GM20000 (cell line): ENCODE measurements at places on chromosomes 16 and 17.

- DNase-seq, result peak; percentile 86
These were observed 1.2 kb downstream of the TMC6 start for GRCh38 chr17:78127239-78127887.

- no peak for DNase-seq
These were observed 10.4 kb upstream of the SLC47A2 start for GRCh38 chr17:19726631-19727376.

- no peak for DNase-seq
These were observed 56.6 kb downstream of the VAC14 start for GRCh38 chr16:70744366-70744765.

- no peak for DNase-seq
These were observed 2.6 kb upstream of the OMG start for GRCh38 chr17:31299624-31300023.

- DNase-seq, result no peak
These were observed 36.6 kb downstream of the UBE2G1 start for GRCh38 chr17:4329838-4330237.

- DNase-seq, result no peak
These were observed 430.3 kb downstream of the SLC39A11 start for GRCh38 chr17:72661945-72662826.

DNA sequence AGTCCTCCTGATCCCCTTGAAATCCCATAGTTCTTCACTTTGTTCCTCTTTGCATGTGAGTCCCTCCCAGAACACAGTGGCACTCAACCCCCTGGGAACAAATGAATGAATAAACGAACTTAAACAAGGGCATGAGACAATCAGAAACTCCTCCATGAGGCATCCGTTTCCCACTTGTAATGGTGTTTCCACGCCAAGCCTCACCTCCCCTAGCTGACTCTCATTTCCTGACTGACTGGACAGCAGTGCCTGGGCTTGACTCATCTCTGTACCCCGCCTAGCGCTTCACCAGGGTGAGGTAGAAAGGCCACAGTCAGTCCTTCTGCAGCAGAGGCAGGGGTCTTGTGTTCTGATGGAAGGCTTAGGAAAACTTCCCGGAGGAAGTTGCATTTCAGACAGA lies 14.2 kb downstream of the KIF1C start:
- DNase-seq, result peak; percentile 66

DNA sequence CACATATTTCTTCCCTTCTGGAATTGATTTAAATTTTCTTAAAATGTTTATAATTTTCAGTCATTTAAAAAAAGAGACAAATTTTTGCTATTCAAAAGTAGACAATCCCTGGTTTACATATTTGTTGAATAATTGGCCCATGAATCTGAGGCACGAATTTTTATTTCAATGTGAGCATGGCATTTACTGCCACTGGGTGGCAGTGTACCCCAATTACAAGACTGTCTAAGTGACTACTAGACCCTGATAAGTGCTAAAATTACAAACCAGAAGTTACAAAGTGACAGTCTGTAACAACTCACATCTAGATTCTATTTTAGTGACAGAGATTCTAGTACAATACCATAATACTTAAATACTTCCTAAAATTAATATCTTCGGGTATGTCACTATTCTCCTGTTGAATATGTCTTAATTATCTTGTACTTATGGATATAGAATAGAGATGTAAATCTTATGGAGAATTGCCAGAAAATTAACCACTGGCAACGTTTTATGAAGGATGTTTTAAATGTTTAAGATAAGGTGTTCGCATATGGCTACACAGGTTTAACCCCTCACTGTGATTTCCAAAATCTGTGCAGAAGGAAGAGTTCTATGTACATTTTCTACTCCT lies 235.8 kb downstream of the MAP2K4 start:
- peak; percentile 57 for DNase-seq

- no peak for DNase-seq
These were observed 37.5 kb downstream of the AKAP10 start for GRCh38 chr17:19939993-19940721.

GRCh38 chr16:57893559-57894389 lies 77.2 kb downstream of the CNGB1 start:
- no peak for DNase-seq

GRCh38 chr17:700504-701094 lies 14.0 kb downstream of the VPS53 start:
- peak; percentile 69 for DNase-seq

DNA sequence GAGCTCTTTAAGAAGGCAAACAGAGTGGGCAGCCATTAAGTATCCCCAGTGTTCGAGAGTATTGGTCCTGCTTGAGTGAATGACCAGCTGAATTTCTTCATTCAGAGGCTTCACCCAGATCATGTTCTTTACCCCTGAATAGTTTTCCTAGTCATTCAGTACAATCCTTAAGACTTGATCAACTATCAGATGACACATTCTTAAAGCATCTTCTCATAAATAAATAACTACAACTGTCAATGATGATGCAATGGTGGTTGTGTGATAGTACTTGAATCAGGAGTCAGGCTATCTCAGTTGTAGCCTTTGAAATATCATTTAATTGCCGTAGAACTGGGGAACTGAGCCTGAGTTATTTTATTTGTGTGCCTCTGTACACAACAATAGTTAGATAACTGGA lies 416.8 kb upstream of the CCL2 start:
- DNase-seq, result no peak

GRCh38 chr17:5434984-5435383 lies 4.0 kb downstream of the C1QBP start:
- no peak for DNase-seq

- DNase-seq, result no peak
These were observed 46.7 kb upstream of the JPH3 start for GRCh38 chr16:87555647-87556046.

DNA sequence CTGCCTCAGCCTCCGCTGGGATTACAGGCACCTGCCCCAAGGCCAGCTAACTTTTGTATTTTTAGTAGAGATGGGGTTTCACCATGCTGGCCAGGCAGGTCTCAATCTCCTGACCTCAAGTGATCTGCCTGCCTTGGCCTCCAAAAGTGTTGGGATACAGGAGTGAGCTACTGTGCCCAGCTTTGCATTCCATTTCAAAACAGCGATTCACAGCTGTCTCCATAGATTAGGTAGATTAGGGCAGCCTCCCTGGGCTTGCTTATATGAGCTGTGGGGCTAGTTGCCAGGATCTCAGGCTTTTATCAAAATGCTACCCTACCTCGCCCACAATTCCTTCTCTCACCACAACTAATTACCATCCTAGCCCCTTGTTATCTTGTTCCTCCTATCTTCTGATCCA lies 176.4 kb upstream of the ZKSCAN2 start:
- DNase-seq, result no peak

- DNase-seq, result no peak
These were observed 13.8 kb downstream of the USP22 start for GRCh38 chr17:21029036-21029435.

GRCh38 chr16:22141767-22142166 lies 20.5 kb upstream of the SDR42E2 start:
- no peak for DNase-seq

DNA sequence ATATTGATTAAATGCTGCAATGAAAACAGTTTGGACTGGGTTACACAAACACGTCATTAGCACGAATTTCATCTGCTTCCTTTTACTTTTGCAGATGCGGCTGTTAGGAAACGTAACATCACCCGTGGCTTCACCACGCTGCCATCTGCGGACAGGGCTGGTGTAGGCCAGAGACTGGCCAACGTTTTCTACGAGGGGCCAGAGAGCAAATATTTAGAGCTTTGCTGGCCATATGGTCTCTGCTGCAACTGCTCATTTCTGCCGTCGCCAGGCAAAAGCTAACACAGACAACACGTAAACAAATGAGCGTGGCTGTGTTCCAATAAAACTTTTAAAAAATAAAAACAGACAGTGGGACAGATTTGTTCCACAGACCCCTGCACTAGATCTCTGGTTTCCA lies 96.6 kb downstream of the ENGASE start:
- DNase-seq, result no peak

DNA sequence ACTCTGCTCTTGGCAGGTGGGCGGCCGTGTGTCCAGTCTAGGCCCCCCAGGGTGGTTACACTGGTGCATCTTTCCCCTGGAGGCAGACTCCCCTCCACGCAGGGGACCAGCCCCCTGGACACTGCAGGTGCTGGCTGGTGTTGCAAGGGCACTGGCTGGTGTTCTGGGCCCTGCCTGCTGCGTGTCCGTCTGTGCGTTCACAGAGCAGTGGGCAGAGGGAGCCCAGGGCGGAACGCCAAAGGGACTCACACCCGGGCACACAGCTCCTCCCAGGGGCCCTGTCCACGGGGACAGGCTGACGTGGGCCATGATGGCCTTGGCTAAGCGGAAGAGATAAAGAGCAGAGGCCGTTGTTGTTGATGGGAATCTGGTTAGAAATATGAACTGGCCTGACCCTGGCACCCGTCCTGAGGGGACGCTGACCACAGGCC lies 27.3 kb downstream of the ACSF3 start:
- no peak for DNase-seq

GRCh38 chr16:29198731-29199521 lies 207.6 kb downstream of the NPIPB11 start:
- DNase-seq, result no peak
